ENCODE measurements at places on chromosomes 13 and 19.

GRCh38 chr19:2976609-2977000 is 759 bp upstream of the TLE6 start:
- DNase-seq = no peak

GRCh38 chr19:3440082-3440481 is 40.2 kb downstream of the SMIM24 start:
- DNase-seq = peak; percentile 29

- no peak for DNase-seq
Measured at GRCh38 chr13:104976986-104977385, 1558.5 kb downstream of the EFNB2 start.

DNA sequence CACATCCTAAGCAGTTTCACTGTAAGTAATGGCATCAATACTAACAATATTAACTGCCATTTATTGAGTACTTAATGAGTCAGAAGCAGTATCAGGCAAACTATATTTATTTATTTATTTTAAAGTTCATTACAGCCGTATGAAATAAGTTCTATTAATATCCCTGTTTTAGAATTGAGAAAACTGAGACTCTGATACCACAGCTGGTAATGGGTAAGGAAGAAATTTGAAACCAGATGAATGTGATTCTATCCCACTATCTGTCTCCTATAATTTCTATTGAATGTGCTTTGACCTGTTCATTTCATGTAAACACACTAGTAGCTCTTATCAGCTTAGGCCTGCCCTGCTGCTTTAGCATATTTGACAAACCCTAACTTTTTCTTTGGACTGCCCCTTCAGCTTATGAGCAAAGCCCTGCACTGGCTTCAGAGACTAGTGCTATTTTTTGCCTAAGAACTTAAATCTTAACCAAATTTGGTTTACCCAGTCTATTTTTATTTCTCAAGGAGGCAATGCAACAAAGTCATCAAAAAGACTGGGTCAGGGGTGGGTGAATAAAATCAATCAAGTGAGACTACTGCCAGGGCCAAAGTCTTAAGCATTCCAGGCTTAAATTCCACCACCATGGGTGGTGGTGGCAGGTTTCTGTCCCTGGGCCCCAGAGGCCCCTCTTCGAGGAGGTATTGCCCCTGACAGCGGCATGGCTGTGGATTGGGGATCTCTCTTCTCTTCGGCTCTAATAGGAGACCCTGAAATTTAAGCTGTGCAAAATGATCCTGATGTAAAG is 143.4 kb downstream of the DLEU7 start:
- no peak for DNase-seq

GRCh38 chr19:34308381-34309367 is 54.3 kb downstream of the GARRE1 start:
- no peak for DNase-seq

DNA sequence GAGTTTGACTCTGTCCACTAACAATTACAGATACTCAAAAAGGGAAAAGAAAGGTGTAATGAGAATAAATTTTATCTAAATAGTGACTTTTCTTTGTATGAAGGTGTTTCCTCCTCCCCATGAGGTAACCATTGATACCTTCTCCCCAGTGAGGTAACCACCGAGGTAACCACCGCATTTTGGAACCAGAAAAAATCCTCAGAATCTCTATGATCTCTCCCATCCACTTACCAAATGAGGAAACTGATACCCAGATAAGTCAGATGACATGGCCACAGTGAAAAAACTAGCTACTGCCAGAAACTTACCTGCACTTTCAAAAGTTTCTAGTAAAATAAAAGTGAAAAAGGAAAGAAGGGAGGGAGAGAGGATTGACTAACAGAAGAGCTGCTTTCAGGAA is 124.0 kb upstream of the FNDC3A start:
- no peak for DNase-seq

DNA sequence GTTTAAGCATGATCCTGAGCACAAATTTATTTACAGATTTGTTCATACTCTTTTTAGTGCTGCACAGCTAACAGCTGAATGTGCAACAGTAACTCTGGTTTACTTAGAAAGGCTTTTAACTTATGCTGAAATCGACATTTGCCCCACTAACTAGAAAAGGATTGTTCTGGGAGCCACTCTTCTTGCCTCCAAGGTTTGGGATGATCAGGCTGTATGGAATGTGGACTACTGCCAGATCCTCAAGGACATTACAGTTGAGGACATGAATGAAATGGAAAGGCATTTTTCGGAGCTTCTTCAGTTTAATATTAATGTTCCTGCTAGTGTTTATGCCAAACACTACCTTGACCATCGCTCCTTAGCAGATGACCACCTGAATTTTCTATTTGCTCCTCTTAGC is 16.0 kb downstream of the ZNF100 start:
- DNase-seq = no peak

GRCh38 chr13:36130193-36130551 is 1.0 kb downstream of the DCLK1 start:
- DNase-seq = no peak

DNA sequence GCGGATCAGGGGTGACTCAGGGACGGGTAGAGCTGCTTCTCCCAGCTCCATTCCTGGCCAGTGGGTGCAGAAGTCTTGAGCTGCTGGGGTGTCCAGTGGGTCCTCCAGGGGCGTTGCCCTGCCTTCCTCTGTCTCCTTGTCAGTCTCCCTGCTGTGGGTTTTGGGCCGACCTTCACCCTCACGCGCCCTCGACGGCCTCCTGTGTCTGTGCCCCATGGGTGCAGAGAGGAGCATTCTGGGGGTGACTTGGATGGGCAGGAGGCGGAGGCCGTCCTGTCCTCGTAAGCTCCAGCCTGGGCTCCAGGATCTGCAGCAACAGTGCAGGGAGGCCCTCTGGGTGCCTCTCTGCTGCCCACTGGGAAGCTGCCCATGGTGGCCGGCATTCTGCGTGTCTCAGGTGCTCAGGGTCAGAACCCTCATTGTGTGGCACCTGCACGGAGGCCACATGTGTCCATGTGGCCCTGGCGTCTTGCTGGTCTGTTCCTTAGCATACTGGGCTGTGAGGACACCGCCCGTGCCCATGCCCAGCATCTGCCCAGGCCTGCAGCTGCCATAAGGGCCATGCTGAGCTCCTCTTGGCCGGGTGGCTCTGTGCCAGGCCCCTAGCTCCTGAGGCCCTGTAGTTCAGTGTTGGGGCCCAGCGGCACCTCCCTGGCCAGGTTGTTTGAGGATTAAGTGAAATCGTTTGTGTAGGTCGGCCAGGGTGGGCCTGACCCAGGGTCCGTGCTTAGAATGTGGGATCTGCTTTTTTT is 17.3 kb downstream of the DOT1L start:
- DNase-seq = no peak

DNA sequence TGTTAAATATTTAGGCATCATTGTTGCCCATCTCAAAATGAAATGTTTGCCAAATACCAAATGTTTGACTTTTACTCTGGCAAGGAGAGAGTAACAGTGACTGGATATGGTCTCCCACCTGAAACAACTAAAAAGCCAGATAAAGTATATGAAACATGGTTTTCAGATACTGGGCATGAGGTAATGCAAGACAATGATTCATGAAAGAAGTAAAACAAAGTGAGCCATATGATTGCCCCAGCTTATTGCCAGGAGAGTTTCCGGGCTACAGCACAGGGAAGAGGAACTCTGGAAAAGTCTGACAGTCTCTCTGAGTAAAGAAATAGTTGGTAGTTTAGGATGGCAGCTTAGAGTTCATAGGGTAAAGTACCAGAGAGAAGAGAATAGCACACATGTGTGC is 354.6 kb downstream of the DNAJC15 start:
- no peak for DNase-seq

GRCh38 chr13:22569811-22570210 is 611.0 kb upstream of the SGCG start:
- no peak for DNase-seq

DNA sequence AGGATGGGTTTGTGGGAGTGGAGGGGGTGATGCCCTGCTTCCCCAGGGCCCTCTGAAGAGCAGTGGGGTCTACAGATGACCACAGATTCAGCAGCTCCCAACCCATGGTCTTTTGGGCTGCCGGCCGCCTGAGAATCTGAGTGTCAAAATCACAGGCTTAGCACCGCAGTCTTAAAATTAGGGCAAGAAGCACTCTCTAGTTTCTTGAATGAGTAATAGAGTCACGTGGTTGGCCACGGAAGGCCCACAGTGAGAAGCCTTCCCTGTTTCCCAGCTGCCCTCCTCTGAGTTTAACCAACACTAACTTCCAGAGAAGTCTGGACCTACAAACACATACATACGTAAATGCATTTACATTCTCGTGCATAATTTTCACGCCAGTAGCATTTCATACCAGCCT is 5.2 kb downstream of the PRMT1 start:
- DNase-seq = no peak

DNA sequence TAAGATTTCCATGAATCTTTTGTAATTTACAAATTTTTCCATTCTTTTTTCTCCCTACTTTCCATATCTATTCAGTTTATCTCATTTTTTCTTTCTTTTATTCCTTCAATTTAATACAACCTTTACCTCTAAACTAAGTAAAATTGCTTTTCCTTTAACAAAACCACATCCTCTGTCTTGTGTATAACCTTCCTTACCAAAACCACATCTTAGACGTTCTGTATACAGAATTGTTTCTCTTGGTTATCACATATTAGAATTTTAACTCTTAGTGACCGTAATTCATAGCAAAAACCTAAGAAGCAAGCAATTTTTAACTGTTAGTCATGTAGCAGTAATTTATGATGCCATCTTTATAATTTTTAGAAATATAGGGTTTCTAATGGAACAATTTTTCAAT is 15.0 kb downstream of the PPP5C start:
- DNase-seq = no peak

DNA sequence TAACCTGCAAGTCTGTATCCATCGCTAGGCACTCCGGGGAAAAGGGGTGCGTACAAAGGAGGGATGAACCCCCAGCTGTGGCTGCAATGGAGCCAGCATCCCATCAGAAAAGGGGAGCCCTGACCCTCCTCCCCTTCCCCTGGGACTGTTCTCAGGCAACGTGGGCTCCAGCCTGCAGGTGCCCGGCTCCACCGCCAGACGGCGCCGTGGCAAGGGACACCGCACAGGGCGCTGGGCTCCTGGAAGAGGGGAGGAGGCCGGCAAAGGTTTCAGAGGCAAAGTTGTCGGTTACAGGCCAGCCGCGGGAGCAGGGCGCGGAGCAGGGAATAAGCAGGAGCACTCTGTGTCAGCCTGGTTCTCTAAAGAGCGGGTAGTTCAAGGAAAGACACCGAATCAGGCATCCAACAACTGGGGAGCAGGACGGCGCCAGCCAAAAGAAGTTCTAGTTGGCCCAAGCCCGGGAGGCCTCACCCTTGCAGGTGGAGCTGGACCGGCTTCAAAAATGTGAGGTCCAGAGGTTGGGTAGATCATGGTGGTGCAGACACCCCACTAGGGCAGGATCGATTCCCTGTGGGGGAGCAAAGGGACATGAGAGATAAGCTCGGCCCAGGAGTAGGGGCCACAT is 53.0 kb upstream of the ATP12A start:
- no peak for DNase-seq

- no peak for DNase-seq
Measured at GRCh38 chr13:51330791-51331190, 8.7 kb upstream of the SERPINE3 start.

GRCh38 chr13:44685641-44686040 is 109.5 kb upstream of the TSC22D1 start:
- no peak for DNase-seq

- DNase-seq = no peak
Measured at GRCh38 chr13:110329798-110330461, 22.8 kb downstream of the COL4A2 start.

- no peak for DNase-seq
Measured at GRCh38 chr13:43698758-43699157, 88.0 kb downstream of the ENOX1 start.

GRCh38 chr19:10315335-10316214 is at the start of gene FDX2:
FDX2 (minus strand) TSS chr19:10316015; CDS start chr19:10315996, 19 bp downstream.
- peak; percentile 87 for DNase-seq

GRCh38 chr19:40658031-40658430 is 32.4 kb downstream of the NUMBL start:
- DNase-seq = no peak

DNA sequence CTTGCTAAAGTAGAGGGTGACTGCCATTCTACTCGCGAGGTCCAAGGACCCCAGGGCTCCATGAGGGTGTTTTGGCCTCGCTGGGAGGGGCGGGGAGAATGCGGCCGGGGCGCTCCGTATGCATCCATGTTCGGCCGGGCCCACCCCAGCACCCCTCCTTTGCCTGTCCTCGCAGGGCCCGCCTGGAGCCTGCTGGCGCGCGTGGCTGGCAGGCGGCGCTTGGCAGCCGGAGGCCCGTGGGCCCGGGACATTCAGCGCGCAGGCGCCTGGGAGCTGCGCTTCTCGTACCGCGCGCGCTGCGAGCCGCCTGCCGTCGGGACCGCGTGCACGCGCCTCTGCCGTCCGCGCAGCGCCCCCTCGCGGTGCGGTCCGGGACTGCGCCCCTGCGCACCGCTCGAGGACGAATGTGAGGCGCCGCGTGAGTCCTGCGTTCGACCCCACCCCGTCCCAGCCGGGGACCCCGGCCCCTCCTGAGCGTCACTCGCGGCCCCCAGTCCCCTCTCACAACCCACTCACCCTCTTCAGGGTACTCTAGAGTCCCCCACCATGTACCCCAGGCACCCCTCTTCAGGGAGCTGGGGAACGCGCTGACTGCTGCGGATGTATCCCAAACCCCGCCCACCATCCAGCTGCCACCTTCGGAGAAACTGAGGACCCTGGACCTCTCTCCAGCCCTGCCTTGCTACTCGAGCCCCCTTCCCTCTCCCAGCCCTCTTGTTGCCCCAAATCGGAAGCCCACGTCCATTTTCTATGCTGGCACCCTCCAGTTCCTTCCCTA is 4.1 kb downstream of the DLL3 start:
- DNase-seq = peak; percentile 44

DNA sequence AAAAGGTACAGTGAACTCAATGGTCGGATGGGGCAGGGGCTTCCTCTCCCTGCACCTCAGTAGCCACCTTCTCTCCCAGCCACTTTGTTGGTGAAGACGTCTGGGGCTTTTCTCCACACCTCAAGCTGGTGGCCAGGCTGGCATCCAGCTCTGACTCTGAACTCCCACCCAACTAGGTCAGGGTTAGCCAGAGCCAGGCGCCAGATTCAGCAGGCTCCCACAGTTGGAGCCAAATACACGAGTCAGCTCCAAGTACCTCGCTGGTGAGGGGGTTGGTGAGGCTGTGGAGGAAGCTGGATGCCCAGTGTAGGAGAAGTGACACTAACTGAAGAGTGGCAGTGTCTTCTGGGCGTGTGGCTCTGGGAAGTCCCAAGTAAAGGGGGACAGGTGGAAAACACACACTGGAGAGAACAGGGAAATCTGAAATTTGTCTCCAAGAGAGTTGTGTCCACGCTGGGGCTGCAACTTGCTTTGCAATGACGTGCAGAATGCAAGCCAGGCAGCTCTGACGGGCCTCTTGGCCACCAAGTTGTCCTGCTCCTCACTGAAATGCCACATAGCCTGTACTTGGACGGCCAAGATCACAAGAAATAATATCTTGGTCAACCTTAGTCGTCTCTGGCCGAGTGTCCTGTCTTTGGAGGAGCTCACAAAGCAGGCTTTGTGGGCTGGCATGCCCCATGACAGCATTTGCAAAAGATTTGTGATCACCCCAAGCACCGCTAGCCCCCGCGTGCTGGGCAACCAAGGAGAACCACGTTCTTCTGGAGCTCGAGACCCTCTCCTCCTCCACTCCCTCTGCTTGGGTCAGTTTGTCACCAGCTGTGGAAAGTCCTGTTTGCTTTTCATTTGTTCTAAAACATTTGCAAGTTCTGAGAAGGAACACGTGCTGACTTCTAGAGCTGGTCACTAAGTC is 18.1 kb downstream of the SLC7A1 start:
- no peak for DNase-seq
